ENCODE measurements at places on chromosomes 2 and 18. TPM values are rescaled to one million over a fixed set of nuclear protein-coding genes. Genes with fewer than 3 reads are reported as not detected.

GRCh38 chr2:236169741-236170589 lies 1.8 kb upstream of the GBX2 start:
- DNase-seq: no peak

DNA sequence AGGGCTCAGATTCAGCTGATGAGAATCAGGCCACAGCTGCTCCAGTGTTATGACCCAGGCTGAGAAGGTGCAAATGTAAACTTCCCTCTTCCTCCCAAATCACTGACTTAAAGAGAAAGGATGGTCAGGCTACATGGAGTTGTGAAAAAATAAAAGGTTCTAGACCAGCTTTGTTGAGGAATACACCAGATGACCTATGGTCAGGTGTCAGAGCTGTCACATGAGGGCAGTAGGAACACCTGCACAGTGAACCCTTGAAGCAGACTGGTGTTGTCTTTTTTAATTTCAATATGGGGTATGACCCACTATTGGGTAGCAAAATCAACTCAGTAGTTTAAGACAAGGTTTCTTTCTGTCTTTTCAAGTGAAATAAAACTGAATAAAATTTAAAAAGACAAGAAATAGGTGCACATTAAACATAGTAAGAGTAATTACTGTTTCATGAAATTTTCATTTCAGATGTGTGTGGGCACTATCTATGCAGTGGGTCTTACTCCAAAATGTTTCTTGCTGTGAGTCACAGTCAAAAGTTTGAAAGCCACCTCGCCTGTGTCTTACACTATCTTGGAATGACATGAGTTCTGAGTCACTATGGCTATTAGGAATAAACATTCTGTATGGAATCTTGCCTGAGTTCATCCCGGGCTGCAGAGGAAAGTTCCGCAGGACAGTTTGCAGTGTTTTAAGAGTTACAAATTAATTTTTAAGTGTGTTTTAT lies 83.6 kb downstream of the ACVR1 start:
- DNase-seq: no peak

- no peak for DNase-seq
These were observed 163.6 kb upstream of the COL3A1 start for GRCh38 chr2:188810586-188810985.

DNA sequence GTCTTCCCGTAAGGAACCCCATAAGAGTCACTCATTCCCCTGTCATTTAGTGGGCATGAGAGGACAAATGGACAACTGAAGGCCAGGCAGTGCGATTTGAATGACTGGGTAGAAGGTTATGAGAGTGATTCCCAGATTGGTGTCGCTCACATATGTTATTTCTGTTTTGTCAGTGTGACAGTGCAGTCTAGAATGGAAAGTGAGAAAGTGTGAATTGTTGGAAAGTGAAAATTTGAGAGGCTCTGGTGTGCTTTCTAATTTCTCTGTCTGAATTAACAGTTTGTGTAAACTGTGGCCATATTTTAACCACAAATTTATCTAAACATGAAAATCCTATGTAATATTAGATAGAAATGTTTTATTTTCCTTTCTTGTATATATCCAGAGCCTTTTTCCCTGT lies 49.1 kb downstream of the ASXL3 start:
- no peak for DNase-seq

- DNase-seq: no peak
These were observed 11.5 kb upstream of the D2HGDH start for GRCh38 chr2:241722896-241723454.

- DNase-seq: no peak
These were observed 3.8 kb downstream of the STAM2 start for GRCh38 chr2:152171718-152172117.

DNA sequence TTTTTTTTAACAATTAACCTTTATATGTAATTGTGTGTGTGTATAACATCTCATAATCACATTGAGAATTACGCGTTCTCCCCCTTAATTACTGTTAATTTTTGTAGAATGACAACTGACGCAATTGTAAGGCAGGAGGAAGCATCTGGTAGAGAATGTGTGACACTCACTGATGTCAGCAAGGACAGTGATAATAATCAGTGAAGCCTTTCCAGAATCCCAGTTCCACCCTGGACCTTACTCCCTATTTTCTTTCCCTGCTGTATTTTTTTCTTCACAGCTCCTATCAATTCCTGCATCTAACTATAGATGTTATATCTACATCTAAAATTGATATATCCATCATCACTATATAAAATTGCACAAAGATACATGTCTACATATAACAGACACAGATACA lies 16.1 kb upstream of the STRN start:
- DNase-seq: no peak

DNA sequence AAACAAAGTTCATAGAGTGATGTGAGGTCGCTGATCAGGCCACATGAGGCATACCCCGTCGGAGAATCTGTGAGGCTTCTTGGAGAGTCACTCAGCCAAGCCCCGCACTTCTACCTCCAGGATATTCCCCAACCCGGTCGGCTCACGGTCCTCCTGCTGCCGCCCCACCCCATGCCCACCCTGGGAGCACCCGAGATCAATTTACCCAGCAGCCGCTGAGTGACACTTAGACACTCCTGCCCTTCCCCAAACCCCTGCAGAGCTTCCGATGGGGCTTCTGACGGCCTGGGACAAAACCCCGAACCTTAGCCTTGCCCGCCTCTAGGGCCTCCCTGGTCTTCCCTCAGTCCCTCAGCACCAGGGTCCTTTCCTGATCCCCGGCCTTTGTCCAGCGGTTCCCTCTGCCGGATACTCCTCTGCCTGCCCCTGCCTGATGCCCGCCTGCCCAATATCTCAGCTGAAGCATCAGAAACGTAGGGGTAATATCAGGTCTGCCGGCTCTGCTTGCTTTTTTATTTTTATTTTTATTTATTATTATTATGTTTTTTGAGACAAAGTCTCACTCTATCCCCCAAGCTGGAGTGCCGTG lies 18.9 kb upstream of the OTOS start:
- peak; percentile 9 for DNase-seq

DNA sequence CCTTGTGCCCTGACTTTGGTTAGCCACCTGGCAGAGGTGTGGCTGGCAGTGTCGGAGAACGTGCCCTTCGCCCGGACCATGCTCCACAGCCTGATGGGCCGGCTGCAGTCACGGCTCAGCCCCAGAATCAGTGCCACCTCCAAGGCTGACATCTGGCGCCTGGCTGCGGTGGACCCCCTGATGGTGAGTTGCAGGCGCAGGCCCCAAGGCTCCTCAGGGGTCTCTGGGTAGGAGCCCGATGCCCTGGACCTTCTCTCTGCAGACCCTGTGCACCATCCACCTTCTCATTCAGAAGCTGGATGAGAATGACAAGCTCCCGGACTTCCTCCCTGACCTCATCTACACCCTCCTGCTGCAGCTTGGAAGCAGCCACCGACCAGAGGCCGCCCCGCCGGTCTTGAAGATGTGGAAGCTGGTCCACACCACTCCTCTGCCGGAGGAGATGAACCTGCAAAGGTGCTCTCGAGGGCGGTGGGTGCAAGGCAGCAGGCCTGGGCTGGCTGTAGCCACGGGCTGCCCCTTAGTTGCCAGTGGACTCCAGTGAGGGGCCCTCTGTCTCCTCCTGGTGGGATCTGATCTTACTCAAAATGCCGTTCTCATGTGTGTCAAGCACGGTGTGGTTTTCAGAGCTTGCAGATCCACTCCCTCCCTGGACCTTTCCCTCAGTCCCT lies 32.1 kb downstream of the HJURP start:
- no peak for DNase-seq

The SEPTIN2 gene
- 139 TPM for total RNA-seq

- DNase-seq: no peak
These were observed 49.1 kb downstream of the DLGAP1 start for GRCh38 chr18:4405965-4406364.

- no peak for DNase-seq
These were observed 113.5 kb downstream of the CSRNP3 start for GRCh38 chr2:165582863-165583506.

GRCh38 chr2:233358947-233359346 lies 4.7 kb downstream of the DGKD start:
- no peak for DNase-seq

GRCh38 chr18:47260924-47261701 lies 9.7 kb upstream of the SKOR2 start:
- no peak for DNase-seq

DNA sequence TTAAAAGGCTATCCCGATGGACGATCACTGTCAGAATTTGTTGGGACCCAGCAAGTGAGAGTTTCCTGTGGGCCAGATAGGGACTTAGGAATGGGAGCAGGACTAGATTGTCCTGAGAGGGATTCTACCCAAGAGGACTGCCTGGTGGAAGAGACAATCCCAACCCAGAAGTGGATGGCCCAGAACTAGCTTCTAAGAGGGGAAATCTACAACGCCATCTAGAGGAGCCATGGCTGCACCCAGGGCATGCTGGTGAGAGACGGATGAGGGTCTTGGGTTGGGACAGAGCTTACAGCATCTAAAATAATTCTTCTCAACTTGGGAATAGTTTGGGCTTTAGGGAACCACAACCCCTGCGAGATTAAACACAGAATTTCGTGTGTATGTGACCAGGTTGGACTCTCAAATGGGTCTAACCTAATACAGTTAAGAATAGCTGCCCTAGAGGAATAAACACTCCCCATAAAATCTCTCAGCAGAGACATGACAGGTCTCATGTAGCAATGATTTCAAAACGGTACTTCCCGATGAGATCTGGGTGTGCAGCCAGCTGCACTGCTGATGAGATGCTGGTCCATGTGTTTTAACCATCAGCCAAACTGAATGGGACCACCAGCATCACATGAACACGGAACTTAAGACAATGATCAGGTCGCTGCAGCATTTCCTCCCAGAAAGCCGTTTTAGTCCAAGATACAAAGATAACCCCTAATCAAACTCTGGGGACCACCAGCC lies 50.8 kb downstream of the CCBE1 start:
- DNase-seq: no peak

The PSMD1 gene
- total RNA-seq: 73.4 TPM

Measured in left ventricle myocardium superior (tissue), 1 donor.